NCI-H1436 (cell line): ENCODE measurements at places on chromosomes 11 and 22.

- DNase-seq = no peak
Observed at GRCh38 chr22:39317084-39317774, 2.2 kb downstream of the RPL3 start.

DNA sequence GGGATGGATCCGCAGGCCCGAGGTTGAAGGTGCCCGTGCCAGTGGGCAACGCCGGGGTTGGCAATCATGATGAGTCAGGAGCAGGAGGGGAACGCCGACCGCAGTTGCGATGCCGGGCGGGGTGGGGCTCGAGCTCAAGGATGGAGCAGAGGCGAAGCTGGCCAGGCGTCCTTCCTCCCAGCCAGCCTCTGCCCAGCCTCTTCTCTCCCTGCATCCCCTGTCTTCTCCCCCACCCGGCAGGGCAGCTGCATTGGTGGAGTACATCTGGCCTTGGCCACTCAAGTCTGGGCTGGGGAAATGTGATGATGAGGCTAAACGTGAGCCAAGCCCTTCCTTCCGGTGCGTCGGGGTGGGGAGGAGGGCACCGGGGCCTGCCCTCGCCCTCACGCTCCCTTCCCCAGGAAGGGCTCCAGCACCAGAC is 3.9 kb downstream of the IFITM10 start:
- no peak for DNase-seq

DNA sequence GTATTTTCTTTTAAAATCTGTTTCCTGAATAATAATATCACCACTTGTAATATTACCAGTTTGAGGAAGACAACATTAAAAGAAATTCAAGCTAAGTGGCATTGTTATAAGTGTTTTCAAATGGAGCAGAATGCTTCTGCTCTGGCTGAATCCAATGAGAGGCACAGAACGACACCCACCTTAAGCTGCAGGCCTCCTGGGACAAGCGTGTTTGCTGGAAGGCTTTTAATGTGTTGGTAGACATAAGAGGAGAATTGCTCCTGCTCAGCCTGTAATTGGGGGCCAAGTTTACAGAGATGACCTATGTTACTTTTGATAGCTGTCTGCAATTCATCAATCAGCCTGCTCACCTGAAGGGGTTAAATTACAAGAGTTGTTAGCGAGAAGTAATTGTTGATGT is 242.2 kb downstream of the DCDC1 start:
- DNase-seq = no peak

GRCh38 chr11:10302359-10302743 is 2.5 kb upstream of the ADM start:
- DNase-seq = no peak

- no peak for DNase-seq
Observed at GRCh38 chr22:34390400-34390799, 470.1 kb upstream of the LARGE1 start.

DNA sequence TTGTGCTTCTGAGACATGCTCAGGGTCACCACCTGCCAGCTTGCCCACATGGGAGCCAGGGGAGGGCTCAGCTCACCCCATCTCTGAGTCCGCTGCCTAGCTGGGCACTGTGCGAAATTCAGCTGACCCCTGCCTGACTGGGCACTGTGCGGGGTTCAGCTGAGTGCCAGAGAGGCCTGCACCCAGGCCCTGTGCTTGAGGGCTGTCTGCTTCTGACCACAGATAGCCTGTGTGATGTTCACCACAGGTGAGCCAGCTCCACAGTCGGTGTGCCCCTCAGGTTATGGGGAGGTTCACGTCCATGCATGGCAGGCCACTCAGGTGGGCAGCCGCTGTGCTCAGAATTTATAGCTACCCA is 84.5 kb upstream of the SUSD2 start:
- DNase-seq = no peak

GRCh38 chr11:123184531-123184930 is 10.5 kb downstream of the CLMP start:
- no peak for DNase-seq

DNA sequence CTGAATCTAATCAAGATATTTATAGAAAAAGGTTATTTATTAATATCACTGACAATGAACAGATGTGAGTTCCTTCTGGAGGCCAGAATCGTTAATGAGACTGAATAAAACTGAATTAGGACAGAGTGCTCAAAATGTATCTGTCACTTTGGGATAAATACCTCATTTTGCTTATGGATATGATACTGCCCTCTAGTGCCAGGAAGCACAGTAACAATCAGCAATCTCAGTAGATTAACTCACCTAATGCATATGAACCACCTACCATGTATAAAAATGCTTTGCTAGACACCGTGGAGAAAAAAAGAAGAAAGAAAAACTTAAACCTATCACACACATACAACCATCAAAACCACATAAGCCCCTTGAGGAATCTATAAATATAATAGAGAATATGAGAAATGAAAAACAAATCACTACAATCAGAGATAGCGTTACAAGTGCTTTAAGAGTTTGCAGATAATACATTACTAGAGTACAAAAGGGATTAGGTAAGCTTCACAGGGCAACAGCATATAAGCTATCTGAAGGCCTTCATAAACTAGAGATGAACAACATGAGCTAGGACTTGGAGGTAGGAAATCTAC is 117.4 kb downstream of the SGSM3 start:
- DNase-seq = peak; percentile 9

GRCh38 chr22:40571887-40572286 is 64.6 kb downstream of the MRTFA start:
- DNase-seq = no peak

- DNase-seq = no peak
Observed at GRCh38 chr11:86374586-86374985, at the start of gene CCDC81. CCDC81 (plus strand) TSS chr11:86374887; CDS start chr11:86375164, 277 bp downstream.

GRCh38 chr11:55624531-55624930 is 10.4 kb upstream of the OR4P4 start:
- DNase-seq = no peak

GRCh38 chr11:17931595-17931994 is 81.3 kb downstream of the SERGEF start:
- no peak for DNase-seq
